ENCODE measurements at places on chromosomes 2 and 18.

DNA sequence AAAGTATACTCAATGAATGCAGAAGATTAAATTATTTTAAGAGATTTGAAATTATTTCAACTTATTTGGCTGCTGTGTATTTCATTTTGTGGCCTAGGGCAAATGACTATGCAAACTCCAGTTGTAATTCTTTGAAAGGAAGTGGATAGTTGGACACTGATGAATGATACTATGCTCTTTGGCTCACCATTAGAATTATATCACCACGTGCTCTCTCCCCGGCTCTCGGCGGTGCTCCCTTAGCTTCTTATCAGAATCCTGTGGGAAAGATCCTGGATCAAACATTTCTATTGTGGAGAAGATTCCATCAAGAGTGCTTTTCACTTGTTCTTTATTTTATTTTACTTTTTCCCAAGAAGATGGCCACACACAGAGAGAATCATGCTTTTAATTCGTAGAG, 55.2 kb downstream of the ADCYAP1 start:
- no peak for DNase-seq

- no peak for DNase-seq
Measured at GRCh38 chr2:151640087-151640486, 94.2 kb downstream of the NEB start.

GRCh38 chr2:190746971-190747761, 98.3 kb downstream of the NAB1 start:
- no peak for DNase-seq

DNA sequence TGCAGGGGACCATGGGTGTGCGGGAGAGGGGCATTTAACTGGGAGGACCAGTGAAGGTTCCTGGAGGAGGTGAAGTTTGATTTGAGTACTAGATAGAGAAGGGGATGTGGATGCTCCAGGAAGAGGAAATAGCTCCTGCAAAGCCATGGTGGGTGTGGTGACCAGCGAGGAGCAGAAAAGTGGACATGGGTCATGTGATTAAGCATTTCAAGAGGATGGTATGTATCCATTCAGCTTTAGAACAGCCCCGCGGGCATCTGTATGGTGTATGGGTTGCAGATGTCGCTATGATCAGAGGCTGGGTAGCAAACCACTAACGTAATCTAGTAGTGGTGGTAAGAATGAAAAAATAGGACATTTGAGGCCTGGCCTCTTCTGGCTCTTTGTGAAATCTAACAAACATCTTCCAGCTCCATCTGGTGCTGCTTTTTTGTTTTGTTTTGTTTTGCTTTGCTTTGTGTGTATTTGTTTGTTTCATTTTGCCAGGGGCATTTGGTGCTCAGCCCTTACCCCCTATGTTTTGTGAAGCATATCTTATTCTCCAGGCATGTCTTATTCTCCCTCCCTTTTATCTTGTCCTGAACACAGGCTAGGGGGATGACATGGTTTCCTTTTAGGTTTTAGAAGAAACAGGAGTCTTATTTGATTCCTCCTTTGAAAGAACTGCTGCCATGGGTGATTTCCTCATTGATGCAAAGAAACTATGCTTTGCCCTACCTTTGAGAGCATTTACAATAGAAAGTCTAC, 226.1 kb downstream of the LRRTM1 start:
- no peak for DNase-seq
